ENCODE measurements at places on chromosomes 1 and 21.

GRCh38 chr1:225258811-225259210 lies 169.0 kb downstream of the LBR start:
- no peak for DNase-seq

- peak; percentile 94 for DNase-seq
These were observed 1.1 kb upstream of the EDN2 start for GRCh38 chr1:41485605-41486004.

DNA sequence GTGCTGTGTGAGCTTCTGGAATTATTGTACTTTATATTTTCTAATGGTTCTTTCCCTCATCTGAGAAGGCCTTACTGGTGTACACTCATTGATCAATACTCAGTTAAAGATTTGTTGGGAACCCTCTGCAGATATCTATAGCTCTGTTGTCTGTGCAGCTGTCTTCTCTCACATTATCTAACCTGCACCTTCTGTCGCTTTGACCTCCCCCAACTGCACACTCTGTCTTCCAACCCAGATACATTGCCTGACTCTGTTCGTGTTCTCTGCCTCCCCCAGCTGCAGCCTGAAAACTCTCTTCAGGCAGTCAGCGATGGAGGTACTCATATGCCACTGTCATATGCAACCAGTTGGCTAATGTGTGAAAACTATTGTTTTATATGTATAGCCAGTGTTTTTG lies 334.3 kb downstream of the NCAM2 start:
- no peak for DNase-seq

GRCh38 chr1:247077876-247078257 lies 744 bp downstream of the ZNF670 start:
- peak; percentile 4 for DNase-seq

- DNase-seq, result no peak
These were observed 50.6 kb upstream of the BMP8A start for GRCh38 chr1:39440856-39441255.

GRCh38 chr1:172936088-172936645 lies 114.6 kb downstream of the TNFSF18 start:
- DNase-seq, result no peak

DNA sequence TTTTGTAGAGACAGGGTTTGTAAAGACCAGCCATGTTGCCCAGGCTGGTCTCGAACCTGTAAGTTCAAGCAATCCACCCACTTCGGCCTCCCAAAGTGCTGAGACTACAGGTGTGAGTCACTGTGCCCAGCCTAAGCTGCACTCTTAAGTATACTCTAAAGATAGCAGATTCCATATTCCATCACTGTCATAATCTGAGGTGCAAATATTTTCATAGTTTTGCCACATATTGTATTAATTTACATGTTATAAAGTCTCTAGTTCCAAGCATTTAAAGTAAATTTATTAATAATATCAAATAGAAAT lies 121.3 kb downstream of the HFM1 start:
- no peak for DNase-seq

- DNase-seq, result no peak
These were observed 39.5 kb upstream of the HHAT start for GRCh38 chr1:210289248-210289647.

DNA sequence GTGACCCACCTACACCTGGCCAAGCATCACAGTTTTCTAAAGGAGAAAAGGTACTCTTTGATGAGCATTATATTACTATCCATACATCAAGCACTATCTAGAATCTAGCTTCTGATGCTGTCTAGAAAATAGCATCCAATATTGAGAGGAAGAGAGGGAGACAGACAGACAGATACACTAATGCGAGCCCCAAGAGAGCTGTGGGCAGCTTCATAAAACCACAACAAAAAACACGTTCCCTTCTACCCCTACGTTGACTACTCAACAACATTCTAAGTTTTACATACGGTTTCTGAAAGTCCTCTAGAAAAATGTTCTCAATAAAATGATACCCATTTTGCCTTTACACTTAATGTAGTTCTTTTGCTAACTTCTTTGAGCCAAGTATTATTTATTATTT lies 221.8 kb downstream of the SLC45A1 start:
- DNase-seq, result no peak

DNA sequence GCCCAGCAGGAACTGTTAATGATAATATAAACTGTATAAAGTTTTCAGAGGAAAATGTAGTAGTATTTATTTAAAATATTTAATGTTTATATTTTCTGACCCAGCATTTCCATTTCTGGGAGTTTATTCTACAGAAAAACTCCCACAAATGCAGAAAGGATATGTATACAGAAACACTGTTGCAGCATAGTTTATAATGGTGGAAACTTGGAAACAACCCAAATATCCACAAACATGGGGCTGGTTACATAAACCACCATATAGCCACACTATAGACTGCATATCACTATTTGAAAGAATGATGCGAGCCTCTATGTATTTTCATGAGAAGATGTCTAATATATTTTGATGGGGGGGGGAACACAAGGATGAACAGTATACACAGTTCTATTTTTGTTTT lies 31.5 kb upstream of the KCNN3 start:
- DNase-seq, result no peak

DNA sequence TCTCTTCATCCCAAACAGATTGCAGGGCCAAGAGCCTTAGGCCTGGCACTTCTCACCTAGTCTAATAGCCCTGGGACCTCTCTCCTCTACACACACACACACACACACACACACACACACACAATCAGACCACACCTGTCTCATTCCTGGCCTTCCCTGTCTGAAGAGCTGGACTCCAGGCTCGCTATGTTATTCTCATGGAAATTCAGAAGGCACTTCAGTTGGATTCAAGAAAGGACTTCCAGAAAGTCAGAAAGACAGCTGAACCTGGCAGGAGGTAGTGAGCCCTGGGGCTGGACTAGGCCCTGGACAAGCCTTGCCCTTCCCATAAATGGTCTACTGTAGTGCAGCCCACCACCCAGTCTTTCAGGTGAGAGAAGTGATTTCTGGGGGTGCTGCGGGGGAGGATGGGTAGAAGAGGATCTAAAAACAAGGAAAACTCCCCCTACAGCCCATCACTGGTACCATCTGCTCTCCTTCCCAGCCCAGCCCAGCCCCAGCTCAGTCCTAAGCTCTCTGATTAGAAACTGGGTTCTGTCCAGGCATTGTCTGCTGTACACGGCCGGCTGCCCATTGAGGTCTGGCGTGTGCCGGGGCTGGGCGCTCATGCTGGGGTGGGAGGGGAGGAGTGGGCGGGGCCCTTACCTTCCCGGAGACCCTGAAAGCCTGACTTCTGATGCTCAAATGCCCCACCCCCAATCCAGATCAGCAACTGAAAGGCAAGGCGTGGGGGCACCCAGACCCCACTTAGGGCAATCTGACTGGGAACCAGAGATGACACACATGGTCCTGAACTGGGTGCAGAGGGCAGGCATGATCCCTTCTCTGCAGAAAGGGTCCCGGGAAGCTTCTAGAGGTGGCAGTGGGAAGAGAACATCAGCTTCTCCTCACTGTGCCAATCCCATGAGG lies 2.5 kb downstream of the KIF21B start:
- peak; percentile 32 for DNase-seq

GRCh38 chr1:208499026-208499425 lies 254.8 kb upstream of the PLXNA2 start:
- DNase-seq, result no peak

GRCh38 chr1:209411491-209411929 lies 172.0 kb upstream of the CAMK1G start:
- DNase-seq, result peak; percentile 54

GRCh38 chr21:41786509-41786987 lies 19.7 kb upstream of the RIPK4 start:
- peak; percentile 94 for DNase-seq

DNA sequence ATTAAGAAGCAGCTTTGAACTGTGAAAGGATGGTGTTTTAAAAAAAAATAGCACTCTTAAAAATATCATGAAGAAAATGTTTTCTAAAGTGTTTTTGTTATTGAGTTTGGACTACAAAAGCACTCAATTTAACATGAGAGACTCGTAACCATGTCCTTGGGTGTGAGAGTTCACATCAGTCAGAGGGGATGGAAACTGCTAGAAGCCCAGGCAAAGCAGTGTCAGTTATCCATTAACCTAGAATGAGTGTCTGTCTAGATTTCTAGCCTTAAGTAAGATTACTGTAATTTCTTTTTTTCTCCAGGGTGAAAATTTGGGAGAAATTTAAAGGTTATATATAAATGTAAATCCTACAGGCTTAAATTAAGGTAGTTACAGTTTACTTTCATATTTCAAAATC lies 31.7 kb downstream of the SLC5A9 start:
- DNase-seq, result no peak

DNA sequence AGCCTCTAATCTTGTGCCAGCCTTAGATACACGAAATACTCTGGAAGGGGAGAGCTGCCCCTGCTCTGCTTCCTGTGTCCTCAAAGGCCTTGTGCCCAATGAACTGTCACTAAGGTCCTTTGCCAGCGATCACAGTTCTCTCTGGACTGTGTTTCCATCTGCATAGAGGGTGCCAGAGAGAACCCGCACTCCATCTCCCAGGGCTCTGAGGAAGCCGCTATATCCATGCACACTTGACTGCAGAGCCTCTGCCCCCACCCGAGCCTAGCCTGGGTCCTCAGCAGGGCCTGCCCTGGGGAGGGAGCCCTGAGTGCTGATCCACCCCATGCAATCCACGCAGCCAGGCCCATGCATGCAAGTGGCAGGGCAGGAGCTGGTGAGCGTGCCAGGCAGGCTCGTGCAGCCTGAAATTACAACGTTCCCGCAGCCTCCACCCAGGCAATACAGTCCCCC lies 30.6 kb upstream of the KIF21B start:
- no peak for DNase-seq

DNA sequence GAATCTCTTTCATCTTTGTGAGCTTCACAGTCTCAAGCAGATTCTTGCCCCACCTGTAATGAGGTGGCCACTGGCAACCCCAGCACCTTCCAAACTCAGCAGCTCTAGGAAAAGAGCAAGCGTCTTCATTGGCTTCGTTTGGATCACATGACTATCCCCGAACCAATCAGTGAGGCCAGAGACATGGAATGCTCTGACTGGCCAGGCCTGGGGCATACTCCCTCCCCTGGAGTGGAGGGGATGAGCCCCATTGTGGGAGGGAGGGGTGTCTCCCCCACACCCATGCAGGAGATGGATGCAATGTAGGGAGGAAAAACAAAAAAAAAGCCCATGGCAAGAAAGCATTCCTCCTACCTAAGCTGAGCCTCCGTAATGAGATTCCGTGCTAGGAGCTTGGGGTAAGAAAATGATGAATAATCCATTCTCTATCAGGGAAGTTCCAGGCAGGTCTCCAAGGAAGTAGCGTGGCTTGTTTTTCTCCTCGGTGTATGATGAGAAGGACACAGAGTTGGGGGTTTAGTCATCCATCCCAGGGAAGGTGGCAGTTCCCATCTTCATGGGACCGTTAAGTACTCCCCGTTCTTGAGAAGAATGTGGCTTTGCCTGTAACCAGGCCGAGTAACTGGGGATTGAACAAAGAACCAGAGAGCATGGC lies 32.7 kb downstream of the FHAD1 start:
- no peak for DNase-seq

DNA sequence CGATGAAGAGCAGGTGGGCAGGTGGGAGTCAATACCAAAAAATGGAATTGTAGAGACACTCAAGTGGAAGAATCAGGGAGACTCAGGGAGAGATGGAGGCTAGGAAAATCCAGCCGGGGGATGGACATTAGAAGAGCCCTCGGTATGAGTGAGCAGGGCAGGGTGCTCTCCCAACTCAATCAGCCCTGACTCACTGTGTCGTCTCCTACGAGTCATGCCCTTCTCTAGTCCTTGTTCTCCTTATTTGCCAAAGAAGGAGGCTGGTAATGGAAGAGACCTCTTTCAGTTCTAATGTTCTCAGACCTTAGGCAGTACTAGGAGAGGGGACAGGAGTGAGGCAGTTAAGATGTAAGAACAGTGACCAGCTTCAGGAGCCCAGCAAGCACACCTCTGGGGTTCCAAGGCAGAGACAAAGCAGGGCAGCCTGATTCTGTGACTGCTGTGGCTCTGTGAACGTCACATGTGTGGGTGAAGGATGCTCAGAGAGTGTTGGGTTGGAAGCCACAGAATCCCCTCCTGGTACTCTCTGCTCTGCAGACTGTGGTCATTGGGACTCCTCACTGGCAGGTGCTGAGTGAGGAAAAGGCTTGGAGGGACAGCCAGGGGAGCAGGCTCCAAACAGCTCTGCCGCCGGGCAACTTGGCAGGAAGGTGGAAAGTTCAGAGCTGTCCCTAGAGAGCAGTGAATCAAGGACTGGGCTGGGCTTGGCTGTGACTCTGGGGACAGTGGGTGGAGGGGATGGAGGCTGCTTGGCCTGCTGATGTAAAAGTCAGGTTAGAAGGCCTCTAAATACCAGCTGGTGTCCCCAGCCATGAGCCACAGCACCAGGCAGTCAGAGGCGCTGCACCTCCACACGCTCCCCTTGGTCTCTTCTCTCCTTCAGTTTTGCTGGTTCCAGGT lies 11.1 kb upstream of the GJA5 start:
- DNase-seq, result peak; percentile 42

- peak; percentile 79 for DNase-seq
These were observed at the start of gene CCDC18 for GRCh38 chr1:93180723-93181613. Gene CCDC18 (plus strand): TSS chr1:93180724. CDS start chr1:93183362, 2,638 bp downstream.

DNA sequence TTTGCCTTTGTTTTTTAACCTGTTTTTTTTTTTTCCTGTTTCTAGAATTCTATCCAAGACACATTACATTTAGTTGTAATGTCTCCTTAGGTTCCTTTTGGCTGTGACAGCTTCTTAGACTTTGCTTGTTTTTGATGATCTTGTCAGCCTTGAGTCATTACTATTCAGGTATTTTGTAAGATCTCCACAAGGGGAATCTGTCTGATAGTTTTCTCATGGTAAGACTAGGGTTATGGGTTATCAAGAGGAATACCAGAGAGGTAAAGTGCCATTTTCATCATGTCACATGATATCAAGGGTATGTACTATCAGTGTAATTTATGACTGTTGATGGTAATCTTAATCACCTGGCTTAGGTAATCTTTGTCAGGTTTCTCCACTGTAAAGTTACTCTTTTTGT lies 99.1 kb upstream of the GFI1 start:
- DNase-seq, result no peak

DNA sequence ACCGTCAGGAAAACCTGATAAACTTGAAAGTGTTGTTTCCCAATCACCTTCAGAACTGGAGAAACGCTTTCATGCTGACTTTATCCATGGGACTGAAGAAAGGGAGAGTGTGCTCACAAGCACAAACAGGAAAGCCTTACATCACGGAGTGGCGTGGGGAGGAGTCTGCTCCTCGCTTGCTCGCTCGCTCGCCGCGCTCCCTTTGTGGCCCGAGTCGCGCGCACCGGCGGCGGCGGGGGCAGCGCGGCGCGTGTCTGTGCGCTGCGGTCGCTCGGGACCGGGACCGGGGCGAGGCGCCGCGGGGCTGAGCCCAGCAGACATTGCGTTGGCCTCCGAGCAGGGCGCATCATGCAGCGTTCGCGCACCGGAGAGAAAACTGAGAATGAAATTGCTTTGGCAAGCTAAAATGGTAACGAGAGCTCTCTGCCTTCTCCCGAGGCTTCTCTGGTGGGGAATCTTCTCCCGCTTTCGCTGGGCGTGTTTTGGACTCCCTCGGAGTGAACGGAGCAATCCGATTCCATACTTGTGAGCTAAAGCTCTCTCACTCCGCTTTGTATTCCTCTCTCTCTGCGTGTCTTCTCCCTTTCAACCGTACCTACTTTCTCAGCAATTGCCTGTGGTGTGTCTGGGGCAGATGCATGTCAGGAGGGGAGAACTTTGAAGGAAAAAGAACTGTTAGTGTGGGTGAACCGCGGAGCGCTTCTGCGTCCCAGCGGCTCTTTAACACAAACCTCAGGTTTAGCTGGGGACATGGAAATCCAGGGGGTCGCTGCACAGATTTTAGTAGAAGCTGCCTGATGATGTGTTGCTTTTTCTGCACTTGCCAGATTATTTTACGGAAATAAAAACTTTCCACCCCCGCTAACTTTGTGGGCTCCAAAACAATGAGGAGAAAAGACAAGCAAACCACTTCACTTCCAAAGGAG lies at the start of gene RGL1:
Gene RGL1 (plus strand): TSS at position 205 of the 926 bp plus-strand sequence. CDS start 178 bp downstream, at position 383.
- DNase-seq, result peak; percentile 71
